Natural killer cell (primary cell): ENCODE measurements at places on chromosomes 11 and 22. TPM values are rescaled to one million over a fixed set of nuclear protein-coding genes. Genes with fewer than 3 reads are reported as not detected.

- DNase-seq, result no peak
These were observed 29.7 kb downstream of the CACNG2 start for GRCh38 chr22:36673821-36674220.

CARD18 gene
- not detected for total RNA-seq

PATE4 gene
- total RNA-seq, result not detected

PNPLA5 gene
- not detected for total RNA-seq
